ENCODE measurements at places on chromosomes 2 and 18.

- no peak for DNase-seq
Observed at GRCh38 chr2:218340656-218341055, 16.0 kb upstream of the CATIP start.

GRCh38 chr2:159995038-159995437, 67.4 kb downstream of the PLA2R1 start:
- DNase-seq: no peak

DNA sequence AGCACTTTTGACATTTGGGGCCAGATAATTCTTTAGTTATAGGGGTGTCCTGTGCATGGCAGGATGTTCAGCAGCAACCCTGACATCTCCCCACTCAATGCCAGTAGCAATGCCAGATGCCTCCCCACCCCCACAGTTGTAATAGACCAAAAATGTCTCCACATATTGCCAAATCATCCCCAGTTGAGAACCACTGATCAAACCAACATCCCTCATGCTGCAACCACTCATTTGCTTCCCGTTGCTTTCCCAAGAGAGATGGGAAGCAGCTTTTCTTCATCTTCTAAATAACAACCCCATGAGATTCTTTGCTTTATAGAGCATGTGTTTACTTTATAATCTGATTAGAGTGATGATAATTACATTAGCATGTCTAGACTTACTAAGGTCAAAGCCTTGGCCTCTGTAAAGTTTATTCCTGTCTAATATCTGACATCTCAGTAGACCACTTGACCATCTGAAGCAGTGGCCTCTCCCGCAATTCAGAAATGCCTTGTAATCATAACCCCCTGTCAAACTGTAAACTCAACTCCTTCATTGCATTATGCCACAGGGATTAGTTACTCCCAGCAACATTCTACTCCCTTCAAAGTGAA, 28.7 kb upstream of the C1D start:
- DNase-seq: no peak

DNA sequence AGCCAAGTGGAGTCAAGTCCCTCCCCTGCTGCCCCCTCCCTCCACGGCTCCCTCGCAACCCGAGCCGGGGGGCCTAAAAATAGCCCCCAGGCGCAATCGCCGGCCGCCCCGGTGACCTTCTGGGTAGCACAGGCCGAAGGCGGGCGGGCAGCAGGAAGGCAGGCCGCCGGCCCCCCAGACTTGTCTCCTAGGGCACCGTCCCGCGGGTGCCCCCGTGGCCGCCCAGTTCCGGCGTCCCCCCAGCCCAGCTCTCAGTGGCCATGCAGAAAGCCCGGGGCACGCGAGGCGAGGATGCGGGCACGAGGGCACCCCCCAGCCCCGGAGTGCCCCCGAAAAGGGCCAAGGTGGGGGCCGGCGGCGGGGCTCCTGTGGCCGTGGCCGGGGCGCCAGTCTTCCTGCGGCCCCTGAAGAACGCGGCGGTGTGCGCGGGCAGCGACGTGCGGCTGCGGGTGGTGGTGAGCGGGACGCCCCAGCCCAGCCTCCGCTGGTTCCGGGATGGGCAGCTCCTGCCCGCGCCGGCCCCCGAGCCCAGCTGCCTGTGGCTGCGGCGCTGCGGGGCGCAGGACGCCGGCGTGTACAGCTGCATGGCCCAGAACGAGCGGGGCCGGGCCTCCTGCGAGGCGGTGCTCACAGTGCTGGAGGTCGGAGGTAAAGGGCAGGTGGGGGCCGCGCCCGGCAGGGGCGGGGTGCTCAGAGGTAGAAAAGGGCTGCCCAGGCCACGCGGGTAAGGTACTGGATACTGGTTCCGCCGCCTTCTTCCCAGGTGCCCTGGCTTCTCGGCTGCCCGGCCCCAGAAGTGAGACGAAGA, at the start of gene SPEG:
SPEG (plus strand) TSS at position 126 of the 808 bp plus-strand sequence; CDS start at position 261, 135 bp downstream.
- DNase-seq: no peak

- DNase-seq: no peak
Observed at GRCh38 chr2:219622472-219622871, 5.0 kb upstream of the SLC4A3 start.

DNA sequence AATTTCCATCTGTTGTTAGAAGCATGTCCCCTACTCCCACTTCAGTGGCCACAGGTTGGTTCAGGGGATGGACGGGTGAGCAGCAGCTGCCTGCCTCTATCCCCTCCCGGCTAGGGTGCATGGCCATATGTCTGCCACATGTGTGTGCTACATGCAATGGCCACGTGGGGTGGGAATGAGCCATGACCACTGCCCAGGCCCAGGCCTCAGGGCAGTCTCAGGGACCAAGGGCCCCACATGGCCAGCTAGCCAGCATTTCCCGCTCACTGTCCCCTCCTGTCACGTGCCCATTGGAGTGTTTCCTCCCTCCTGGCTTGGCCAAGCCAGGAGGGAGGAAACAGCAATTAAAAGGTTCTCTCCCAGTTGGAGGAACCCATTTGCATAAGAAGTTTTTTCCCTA, 117.1 kb downstream of the KCNS3 start:
- DNase-seq: no peak

GRCh38 chr2:192465141-192465540, 270.4 kb upstream of the TMEFF2 start:
- no peak for DNase-seq

DNA sequence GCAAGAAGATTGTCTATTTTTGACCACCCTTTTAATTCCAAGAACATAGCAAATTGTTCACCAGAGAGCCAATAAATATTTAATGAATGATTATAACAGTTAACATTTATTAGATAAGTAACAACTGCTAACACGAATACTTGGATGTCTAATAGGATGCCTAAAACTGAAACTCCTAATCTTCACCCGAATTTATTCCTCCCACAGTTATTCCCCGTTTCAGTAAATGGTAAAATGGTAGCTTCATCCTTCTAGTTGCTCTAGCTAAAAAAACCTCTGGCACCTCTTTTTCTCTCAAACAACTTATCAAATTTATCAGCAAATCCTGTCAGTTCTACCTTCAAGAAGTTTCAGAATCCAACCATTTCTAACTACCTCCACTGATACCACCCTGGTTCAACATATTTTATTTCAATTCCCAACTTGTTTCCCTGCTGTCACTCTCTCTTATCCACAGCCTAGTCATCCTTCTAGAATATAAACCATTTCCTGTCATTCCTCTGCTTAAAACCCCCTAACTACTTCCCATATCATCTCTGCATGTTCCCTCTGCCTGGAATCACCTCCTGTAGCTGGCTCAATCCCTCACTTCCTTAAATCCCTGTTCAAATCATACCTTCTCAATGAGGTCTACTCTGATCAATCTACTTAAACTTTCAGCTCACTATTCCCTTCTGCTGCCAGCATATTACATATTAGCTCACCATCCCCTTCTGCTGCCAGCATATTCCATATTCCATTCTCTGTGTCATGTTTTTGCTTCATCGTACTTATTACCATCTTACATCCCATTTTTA, 93.8 kb downstream of the ROCK2 start:
- DNase-seq: no peak

GRCh38 chr2:86333378-86333777, 4.0 kb downstream of the REEP1 start:
- DNase-seq: no peak

- DNase-seq: no peak
Observed at GRCh38 chr18:62454527-62454926, 68.3 kb upstream of the ZCCHC2 start.

DNA sequence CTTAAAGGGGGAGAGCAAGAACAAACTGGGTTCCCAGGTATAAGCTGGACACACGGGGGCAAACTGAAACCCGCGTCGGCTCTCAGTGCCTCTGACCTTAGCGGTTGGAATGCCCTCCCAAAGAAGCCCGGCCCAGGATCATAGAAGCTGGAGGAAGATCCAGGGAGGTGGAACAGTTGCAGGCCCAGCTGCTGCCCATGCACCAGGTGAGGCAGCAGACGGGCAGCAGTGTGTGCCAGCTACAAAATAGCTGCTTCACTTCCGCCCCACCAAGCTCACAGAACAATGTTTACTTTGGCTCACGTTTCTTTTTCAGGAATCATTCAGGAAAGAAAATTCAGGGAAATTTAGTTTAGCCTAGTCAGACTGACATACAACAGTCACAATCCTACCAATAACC, 3.9 kb upstream of the ERMN start:
- DNase-seq: no peak

GRCh38 chr2:98175811-98176210, 88.8 kb downstream of the VWA3B start:
- DNase-seq: no peak

DNA sequence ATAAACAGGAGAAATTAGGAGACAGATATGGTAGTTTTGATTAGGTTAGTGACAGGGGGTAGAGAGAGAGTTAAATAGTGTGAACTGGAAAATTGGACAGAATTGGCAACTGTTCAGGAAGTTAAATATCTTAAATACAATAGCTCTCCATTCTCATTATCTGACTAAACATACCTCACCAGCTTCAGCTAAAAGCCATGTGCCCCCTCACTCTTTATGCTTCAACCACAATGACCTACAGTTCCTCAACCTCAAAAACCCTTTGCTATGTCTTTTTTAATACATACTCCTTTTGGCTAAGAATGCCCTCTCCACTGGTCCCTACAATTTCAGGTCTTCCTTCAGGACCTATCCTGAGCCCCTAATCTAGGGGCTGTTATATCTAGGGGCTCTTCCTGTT, 740.2 kb upstream of the ZEB2 start:
- DNase-seq: no peak

GRCh38 chr2:152383702-152384101, 48.7 kb downstream of the FMNL2 start:
- no peak for DNase-seq

- DNase-seq: no peak
Observed at GRCh38 chr2:170505631-170506275, 209.4 kb upstream of the SP5 start.
